ENCODE measurements at places on chromosomes 1 and 21.

- DNase-seq, result no peak
These were observed 43.9 kb upstream of the TSPEAR start for GRCh38 chr21:44755227-44755626.

DNA sequence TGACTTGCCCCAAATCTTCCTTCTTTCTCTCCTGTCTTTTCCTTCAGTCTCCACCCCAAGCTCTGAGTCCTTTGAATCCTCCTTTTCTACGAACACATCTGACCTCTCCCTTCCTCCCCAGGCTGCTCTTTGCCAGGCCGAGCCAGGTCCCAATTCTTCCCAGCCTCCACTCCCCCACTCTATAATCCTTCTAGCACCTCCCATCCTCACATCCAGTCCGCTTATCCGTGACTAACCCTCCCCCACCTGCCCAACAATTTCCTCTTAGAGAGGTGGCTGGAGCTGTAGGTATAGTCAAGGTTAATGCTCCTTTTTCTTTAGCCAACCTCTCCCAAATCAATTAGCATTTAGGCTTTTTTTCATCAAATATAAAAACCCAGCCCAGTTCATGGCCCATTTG lies 9.5 kb upstream of the HPDL start:
- DNase-seq, result no peak

DNA sequence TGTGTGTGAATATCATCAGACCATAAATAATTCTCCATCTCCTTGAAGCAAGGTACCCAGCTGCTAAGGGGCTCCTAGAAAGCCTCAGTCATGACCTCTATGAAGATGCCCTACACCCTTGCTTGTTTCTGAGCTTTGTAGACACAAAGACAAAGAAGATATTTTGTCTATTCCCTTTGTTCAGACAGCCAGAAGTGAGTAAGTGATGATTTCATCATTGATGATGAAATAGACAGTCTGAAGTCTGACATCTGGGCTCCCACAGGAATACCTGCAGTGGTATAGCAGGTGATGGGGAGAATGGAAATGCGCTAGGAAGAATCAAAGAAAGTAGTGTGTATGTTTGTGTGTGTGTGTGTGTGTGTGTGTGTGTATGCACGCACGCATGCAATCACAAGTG lies 82.2 kb upstream of the DPT start:
- DNase-seq, result no peak

DNA sequence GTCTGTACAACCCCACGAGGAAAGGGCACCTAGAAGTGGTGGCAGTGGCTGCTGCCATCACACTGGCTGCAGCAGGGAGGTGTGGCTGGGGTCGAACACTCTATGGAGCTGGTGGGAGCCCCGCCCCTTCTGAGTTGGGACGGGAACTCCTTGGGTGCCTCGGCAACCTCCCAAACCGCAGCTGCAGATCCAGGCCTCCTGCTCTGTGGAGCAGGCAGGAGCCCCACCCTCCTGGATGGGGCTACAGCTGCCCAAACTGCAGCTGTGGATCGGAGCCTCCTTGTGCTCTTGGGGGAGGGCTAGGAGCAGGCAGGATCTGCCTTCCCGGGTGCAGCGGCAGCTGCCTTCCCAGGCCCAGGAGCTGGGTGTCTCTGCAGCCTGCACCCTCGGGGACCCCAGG lies 38.9 kb upstream of the TARDBP start:
- no peak for DNase-seq

GRCh38 chr1:245031041-245031440 lies 123.7 kb upstream of the KIF26B start:
- no peak for DNase-seq

GRCh38 chr1:48526008-48526710 lies 54.2 kb upstream of the SPATA6 start:
- DNase-seq, result no peak

- DNase-seq, result no peak
These were observed 27.3 kb upstream of the RCOR3 start for GRCh38 chr1:211231873-211232272.

- no peak for DNase-seq
These were observed 1.0 kb upstream of the BACH1 start for GRCh38 chr21:29297483-29298347.

GRCh38 chr1:85289207-85289847 lies 12.9 kb upstream of the BCL10 start:
- DNase-seq, result no peak

GRCh38 chr1:53470155-53470554 lies 11.0 kb downstream of the DMRTB1 start:
- DNase-seq, result no peak

DNA sequence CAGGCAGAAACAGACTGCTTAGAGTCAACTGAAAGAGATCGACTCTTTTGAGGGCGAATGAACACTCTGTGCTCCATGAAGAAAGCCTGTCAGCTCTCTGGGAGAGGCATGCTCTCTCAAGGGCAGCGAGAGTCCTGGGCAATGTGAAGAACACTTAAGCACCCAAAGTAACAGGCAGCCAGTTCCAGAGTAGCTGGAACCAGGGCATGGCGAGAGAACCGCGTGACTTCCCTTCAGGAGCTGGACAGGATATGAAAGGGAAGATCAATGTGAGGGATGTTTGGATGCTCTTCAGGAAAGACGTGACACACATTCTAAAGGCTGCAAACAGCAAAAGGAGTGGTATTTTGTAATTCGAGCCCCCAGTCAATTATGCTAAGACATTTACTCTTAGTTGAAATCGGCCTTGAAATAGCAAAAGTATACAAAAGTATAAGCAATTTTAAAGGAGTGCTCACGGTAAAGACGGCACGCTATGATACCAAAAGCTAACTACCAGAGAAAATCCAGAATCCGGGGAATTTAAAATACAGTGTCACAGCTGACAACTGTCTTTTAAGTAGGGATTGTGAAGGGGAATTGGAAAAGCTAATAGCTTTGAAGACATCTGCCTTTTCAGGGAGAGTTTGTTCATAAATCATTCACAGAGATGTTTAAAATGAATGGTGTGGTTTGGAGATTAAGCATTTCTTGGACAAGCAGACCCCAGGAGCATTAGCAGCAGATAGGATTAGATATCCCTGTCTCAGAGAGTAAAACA lies 20.8 kb downstream of the ADAMTS5 start:
- DNase-seq, result no peak

GRCh38 chr1:158248771-158249170 lies 5.5 kb upstream of the CD1A start:
- no peak for DNase-seq

DNA sequence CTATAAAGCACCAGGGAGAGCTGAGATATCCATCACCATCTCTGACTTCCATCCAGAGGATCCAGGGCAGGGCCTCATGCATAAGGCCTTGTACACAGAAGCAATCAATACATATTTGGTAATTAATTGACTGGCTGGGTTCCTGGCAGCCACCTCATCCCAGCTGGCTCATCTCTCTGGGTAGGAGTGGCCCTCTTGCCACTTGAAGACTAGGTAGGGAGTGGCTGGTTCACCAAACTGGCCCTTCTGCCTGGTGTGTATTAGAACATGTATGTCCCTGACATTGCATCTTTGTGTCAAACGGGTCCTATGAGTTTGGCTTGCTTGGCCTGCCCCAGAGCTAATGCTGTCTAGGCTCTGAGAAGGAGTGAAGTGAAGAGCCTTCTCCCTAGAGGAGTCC lies 11.8 kb downstream of the NUAK2 start:
- no peak for DNase-seq

DNA sequence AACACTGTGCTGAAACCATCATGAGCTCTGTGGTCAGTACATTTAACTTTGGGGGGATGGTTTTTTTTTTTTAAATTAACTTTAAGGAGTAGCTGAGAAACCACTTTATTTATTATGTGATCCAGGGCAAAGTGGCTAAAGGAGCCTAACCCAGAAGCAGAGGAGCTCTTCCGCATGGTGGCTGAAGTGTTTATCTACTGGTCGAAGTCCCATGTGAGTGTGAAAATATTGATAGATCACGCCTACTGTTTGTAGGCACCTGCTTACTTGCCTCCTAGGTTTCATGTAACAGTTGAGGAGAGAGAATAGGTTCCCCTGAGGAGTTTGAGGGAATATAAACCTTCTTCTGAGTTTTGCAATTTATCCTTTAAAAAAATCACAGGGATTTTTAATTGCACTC lies 181.4 kb downstream of the ZP4 start:
- no peak for DNase-seq

DNA sequence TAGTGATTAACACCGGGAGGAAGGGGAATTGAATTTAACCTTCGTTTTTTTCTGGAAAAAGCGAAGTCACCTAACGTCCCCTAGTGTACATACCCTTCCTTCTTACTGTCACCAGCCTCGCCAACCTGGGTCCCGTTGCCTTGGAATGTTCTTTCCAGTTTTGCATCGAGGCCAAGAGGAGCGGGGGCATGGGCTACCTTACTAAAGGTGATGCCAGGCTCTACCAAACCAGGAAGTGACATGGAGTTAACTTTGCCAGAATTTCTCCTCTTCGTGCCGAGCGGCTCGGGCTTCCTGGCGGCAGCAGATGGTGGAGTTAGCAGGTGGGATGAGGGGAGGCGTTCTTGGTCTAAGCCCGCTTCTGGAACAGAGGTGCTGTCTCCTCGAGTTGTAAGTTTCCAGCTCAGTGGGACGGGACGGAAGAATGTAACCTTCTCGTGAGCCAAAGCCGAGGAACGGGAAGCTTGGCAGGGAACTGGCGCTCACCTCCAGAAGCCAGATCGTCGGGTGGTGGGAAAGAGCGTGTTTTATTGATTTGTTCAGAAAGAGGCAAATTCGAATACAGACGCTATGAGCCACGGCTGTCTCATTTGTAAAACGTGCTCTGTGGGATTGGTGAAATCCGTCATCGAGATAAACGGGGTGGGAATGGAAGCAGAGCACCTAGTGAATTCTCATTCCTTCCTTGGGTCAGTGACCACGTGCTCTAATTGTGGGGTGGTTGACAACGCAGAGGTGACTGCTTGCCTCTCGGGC lies 486 bp downstream of the NIPAL3 start:
- DNase-seq, result no peak

- no peak for DNase-seq
These were observed 735 bp upstream of the STX12 start for GRCh38 chr1:27772036-27772931.

GRCh38 chr1:39727932-39728317 lies 10.8 kb upstream of the PPIE start:
- DNase-seq, result no peak

- no peak for DNase-seq
These were observed 171.7 kb upstream of the FGGY start for GRCh38 chr1:59125154-59125553.

Measured in activated naive CD4-positive, alpha-beta T cell treated with anti-CD3 and anti-CD28 coated beads, Interleukin-2, amount 50 U/mL, for 16 hours (primary cell).